ENCODE measurements at places on chromosomes 6 and 20.
A peak's percentile ranks its signal among the peaks of the same experiment; 100 is the strongest.

DNA sequence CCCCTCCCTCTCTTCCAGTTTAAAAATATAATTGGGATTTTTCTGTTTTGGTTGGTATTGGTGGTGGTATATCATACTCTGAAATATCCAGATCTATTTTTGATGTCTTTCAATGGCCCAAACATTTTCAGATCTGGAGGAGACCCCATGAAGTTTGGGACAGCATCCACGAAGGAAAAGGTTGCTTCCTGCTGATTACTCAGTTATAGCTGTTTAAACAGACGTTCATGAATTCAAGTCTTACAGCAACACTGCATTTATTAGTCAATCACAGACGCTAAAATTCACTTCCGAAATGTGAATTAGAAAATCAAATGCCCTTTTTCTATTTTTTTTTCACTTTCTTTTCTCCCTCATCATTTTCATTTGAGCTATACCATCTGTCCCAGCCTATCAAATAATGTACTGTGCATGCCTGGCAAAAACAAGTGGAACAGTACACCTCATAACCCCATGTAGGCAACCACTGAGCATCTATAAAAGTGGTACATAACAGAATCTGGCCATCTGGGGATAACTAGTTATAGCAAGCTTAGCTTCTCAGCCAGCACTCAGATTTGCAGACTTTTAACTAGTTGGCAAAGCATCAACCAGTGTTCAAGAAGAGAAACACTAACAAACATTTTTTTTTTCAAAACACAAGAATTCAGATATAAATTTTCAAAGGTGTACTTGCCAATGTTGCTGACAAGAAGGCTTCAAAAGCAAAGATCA, 124.5 kb downstream of the HIVEP2 start:
- DNase-seq, result peak; percentile 58

DNA sequence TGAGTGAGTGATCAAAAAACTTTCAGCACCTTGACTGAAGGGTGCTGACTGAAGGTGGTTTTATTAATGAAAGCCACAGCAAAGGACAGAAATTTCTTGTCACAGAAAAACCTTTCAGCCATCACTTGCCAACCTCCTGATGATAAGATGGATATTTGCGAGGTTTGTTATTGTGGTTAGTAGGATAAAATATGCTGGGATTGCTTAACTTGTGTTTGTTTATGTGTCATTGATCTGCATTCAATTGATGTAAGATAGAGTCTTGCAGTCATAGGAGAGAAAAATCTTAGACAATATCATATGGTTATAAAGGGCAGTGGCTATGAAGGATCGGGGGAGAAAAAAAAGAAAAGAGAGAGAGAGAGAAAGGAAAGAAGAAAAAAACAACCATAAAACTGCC, 1.2 kb downstream of the TSBP1 start:
- DNase-seq, result no peak

GRCh38 chr20:64049060-64049877, at the start of gene SOX18:
TSS of gene SOX18 (minus strand) at chr20:64049639. CDS start at chr20:64049516, 123 bp downstream.
- no peak for DNase-seq

GRCh38 chr20:13611611-13612125, 27.1 kb downstream of the TASP1 start:
- peak; percentile 68 for DNase-seq

GRCh38 chr6:75409286-75409685, 84.3 kb downstream of the FILIP1 start:
- peak; percentile 55 for DNase-seq

DNA sequence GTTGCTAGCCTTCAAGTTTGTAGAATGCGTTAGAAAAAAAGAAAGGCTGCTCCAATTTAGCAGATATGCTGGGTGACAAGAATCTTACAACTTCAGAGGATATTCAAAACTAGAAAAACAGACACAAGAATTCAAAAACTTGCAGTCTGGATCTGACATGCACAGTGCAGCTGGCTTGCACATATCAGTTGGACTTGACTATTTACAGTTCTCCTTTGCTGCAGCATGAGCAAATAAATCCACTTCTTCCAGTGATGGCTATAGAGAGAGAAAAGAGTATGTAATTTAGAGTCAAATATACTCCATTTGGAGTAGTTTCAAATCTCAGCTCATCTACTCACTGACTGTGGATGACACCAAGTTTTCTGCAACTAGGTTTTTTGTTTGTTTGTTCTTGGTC, 247.0 kb downstream of the RIMS1 start:
- peak; percentile 4 for DNase-seq

DNA sequence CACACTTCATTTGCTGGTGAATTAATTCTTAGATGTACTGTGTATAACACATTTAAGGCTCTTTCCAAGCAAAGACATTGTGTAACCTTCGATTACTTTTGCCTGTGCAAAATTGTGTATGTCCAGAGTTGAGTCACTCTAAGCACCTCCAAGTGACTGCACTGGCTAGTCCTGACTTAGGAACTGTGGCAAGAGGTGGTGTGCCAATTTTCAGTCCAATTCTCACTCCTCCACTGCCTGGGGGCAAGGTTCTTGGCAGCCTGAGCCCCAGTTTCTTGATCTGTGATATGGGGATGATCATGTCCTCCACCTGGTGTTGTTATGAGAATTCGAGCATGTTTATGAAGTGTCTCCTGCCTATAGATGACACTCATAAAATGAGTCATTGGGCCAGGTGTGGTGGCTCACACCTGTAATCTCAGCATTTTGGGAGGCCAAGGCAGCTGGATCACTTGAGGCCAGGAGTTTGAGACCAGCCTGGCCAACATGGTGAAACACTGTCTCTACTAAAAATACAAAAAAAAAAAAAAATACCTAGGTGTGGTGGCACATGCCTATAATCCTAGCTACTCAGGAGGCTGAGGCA, 105.3 kb upstream of the CDYL start:
- DNase-seq, result no peak

GRCh38 chr6:68776354-68776753, 141.3 kb downstream of the ADGRB3 start:
- DNase-seq, result no peak

GRCh38 chr6:167699141-167699931, 127.4 kb upstream of the AFDN start:
- DNase-seq, result peak; percentile 85

GRCh38 chr6:150072201-150072600, 3.3 kb upstream of the ULBP3 start:
- DNase-seq, result peak; percentile 11

GRCh38 chr6:11329726-11330412, 97.4 kb upstream of the NEDD9 start:
- DNase-seq, result no peak

DNA sequence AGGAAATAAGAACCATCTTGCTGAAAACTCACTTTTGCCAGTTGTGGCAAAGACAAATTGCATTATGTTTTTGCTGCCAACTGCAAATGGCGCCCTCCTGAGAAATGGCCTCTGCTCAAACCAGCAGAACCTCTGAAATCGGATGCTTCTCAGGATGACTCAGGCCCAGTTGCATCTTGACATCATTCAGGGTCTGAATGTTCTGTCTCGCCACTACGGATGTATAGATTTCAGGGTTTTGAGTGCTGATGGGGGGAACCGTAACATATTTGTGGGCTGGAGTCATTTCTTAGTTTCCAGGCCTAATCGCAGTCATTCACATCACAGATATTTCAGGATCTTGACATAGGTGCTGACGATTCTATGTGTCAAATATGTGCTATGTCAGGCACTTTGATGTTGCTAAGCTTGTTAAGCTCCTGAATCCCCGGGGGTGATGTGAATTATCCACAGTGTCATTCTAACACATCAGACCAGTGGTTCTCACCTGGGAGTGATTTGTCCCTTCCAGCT, 207.1 kb downstream of the NFATC2 start:
- no peak for DNase-seq

- no peak for DNase-seq
Observed at GRCh38 chr6:143298071-143298470, 152.4 kb downstream of the ADAT2 start.

DNA sequence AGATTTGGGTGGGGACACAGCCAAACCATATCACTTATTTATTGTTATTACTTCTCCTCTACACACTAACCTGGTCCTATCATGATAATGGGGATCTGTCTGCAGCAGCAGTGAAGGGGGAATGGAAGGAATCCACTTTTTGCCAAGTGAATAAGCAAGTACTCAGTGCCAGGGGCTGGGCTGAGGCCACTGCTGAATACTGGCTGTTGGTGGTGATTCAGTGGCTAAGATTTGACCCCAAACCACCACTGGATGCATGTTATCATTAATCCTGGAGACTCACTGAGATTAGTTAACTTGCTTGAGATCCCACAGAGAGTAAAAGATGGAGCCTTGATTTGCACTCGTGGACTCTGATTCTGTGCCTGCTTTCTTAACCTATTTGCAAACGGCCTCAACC, 127.7 kb downstream of the TSHZ2 start:
- no peak for DNase-seq

- no peak for DNase-seq
Observed at GRCh38 chr6:56345376-56345995, 98.1 kb upstream of the COL21A1 start.

- no peak for DNase-seq
Observed at GRCh38 chr6:144878577-144878976, 593.4 kb downstream of the UTRN start.

GRCh38 chr20:33551778-33552177, 61.9 kb downstream of the CBFA2T2 start:
- DNase-seq, result no peak

- no peak for DNase-seq
Observed at GRCh38 chr6:18472941-18473340, 85.8 kb downstream of the RNF144B start.

DNA sequence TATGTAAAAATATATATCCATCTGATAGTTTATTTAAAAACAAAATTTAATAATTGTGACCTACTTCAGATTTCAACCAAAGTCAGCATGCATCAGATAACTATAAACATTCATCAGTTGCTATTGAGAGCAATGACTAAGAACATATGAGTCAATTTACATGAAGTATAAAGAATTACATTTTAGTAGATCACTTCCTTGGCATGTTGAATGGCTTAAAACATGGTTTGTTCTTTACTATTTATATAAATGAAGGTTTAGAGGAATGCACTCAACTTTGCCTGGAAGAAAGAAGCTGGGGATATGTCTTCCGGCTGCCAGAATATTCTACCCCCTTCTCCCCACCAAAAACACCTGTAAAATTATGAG, 6.4 kb upstream of the FAM217A start:
- no peak for DNase-seq

DNA sequence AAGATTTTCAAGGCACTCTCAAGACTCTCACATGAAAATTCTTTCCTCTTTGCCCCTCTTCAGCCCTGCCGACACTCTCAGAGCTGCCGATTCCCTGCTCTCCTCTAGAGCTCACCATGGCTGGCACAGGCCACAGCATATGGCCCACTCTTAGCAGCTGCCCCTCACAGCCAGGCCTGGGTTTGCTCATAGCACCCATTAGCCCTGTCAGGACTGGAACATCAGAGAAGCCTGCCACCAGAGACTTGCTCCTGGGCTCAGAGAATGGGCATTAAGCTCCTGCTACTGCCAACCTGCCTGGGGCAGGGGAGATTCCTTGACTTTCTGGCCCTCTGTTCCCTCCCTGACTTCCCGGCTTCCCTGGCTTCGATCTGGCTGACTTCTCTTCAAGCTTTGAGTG, 96.7 kb downstream of the LRFN2 start:
- no peak for DNase-seq

GRCh38 chr20:62232194-62232593, 6.1 kb upstream of the OSBPL2 start:
- no peak for DNase-seq

DNA sequence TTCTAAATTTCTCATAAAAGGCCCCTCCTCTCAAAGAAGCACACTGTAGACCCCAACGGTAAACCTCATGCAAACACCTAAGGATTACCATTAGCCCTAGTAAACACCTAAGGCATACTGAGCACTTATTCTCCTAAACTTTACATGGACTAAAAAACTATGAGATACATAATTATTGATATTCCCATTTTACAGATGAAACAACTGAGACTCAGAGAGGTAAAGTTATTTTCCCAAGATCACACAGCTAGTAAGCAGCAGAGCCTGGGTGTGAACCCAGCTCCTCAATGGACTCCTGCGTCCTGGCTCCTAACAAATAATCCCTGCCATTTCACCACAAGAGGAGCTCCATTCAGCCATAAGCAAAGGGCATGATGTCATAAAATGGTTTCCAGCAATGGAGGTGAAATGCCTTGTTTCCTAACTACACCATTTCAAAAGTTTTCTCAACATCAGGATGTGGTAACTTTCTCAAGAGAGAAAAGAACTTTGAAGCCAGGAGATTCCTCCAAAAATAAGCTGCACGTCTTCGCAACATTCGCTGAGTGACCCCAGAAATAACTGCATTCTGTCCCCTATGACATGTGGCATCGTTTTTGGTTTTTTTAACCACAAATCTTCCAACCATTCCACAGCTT, 4.1 kb downstream of the ATP9A start:
- no peak for DNase-seq

DNA sequence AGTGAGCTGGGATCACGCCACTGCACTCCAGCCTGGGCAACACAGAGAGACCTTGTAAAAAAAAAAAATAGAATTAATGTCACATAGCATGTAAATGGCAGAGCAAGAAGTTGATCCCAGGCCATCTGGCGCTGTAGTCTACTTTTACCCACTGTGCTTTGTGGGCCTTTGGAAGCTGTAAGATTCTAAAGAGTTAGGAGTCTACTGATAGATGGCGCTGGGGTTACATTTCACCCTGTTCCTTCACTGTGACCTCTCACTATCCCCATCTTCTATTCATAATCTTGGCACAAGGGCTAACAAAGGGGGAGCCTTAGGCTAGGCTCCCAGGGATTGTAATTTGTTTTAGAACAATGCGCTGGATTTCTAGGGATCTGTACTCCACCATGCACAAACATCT, 24.4 kb downstream of the SIRPD start:
- no peak for DNase-seq

GRCh38 chr6:134081506-134081905, 29.1 kb upstream of the SLC2A12 start:
- DNase-seq, result no peak

- DNase-seq, result peak; percentile 97
Observed at GRCh38 chr6:31826793-31827285, 699 bp upstream of the HSPA1B start.

- no peak for DNase-seq
Observed at GRCh38 chr6:23656255-23657194, 469.5 kb upstream of the NRSN1 start.

- DNase-seq, result no peak
Observed at GRCh38 chr6:44468835-44469234, 81.3 kb downstream of the CDC5L start.

DNA sequence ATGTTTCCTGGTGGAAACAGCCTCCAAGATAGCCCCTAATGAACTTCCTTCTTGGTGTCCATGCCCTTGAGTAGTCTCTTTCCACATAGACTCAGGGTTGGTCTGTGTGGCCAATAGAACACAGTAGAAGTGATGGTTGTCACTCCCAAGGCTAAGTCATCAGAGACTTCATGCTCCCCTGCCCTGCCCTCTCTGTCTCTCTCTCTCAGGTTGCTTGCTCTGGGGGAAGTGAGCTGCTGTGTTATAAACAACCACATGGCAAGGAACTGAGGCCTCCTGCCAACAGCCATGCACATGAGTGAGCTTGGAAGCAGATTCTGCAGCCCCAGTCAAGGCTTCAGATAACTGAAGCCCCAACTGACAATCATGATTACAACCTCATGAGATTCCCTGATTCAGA, 85.3 kb upstream of the SLC22A16 start:
- DNase-seq, result no peak

- DNase-seq, result no peak
Observed at GRCh38 chr6:61977947-61978346, 308.1 kb downstream of the KHDRBS2 start.

- DNase-seq, result no peak
Observed at GRCh38 chr6:74609871-74610270, 596.0 kb downstream of the COL12A1 start.

GRCh38 chr20:50562262-50562701, 52.1 kb downstream of the PTPN1 start:
- DNase-seq, result no peak

All from muscle of leg (tissue), 16 donors.